ENCODE measurements at places on chromosomes 11 and 22.
A peak's percentile ranks its signal among the peaks of the same experiment; 100 is the strongest.

DNA sequence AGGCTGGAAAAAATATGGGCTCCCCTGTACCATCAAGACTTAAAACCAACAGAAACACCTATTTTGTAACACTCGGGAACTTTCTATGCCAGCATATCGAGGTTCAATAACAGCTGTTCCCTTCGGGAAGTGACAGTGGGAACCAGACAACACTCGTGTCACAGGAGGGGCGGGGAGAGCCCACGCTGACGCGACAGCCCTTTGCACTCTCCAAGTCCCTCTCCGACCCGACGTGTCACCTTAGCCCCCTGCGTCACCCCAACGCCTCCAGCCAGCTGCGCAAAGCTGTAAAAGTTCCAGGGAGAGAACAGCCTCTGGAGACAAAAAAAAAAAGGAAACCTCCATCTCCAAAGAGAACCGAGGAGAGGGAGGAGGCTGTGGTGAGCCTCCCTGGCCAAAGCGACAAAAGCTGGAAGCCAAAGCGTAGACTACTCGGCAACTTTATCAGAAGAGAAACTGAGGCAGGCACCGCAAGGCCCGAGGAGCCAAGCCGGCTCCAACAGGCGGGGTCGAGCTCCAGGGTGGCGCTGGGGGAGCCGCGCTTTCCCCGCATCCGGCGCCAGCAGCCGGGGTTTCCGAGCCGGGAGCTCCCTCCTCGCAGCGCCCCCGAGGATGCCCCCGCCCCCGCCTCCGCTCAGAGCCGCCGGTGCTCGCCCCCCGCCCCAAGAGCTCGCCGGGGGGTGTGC, 751 bp downstream of the ARFGAP3 start:
- DNase-seq: peak; percentile 17

DNA sequence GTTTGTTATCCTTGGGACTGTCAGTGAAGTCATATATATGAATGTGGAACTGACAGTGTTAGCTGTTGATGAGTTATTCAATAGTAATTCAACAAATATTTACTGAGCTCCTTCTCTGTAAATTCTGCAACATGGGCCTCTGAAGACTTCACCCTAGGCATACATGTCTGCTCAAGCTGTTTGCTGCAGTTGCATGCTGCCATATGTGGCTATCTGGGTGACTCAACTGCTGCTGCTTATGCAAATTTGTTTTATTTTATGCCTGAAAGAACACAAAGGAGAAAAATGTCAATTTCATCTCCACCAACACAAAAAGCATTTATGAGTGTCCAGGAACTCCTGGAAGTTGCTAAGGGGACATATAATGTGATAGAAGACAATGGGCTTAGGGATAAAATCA, 417.6 kb downstream of the AASDHPPT start:
- DNase-seq: no peak

- no peak for DNase-seq
These were observed 16.2 kb downstream of the PHRF1 start for GRCh38 chr11:592501-592900.

DNA sequence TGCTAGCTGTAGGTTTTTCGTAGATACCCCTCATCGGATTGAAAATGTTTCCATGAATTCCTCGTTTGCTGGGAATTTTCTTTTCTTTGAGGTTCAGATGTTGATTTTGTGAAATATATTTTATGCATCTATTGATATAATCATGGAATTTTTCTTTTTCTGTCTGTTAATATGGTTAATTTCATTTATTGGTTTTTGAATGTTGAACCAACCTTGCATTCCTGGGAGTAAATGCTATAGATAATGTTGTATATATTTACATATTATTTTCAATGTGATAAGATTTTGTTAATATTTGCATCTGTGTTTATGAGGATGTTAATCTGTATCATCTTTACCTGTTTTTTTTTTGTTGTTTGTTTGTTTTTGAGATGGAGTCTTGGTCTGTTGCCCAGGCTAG, 10.6 kb upstream of the NDUFA6 start:
- DNase-seq: no peak

DNA sequence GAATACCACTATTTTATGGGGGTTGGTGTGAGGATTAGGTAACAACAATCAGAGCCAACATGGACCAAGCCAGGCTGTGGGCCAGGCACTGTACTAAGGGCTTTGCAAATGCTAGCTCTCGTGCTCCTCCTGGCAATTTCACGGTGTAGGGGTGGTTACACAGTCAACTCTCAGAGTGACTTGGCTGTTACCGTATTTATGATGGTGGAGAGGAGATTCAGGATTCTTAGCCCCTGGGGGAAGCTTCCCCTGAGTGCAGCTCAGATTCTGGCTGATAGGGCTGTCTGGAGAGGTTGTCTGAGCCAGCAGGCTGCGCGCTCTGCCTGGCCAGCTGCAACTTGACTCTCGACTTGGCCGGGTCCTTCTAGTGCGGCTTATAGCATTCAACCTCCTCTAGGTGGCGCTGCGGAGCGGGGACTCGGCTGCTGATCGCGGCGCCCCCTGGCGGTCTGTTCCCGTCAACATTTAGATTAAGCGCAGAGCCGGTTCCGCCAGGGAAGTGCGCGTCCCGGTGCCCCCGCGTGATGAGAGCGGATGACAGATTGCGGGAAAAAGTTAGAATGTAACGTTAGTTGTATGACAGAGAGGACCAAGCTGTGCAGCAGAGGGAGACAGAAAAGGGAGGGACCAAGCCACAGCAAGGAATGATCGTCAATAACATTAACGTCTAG, 4.5 kb upstream of the NCF4 start:
- peak; percentile 88 for DNase-seq

DNA sequence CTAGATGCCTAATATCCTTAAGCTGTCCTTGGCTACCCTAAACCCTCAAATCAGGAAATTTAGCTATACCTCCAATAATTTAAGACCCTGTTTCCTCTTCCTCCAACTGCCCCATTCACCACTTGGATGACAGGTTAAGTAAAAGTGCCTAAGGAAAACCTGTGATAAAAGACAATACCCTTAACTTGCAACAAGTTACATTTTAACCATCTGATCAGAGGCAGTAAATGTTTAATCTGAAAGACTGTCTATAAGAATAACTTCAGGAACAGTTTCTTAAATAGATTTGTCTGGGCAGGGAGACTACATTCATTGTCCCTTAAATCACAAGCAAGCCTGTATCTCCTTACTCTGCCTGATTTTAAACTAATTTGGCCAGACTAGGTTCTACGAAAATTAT, 129.1 kb downstream of the APOL5 start:
- DNase-seq: no peak

DNA sequence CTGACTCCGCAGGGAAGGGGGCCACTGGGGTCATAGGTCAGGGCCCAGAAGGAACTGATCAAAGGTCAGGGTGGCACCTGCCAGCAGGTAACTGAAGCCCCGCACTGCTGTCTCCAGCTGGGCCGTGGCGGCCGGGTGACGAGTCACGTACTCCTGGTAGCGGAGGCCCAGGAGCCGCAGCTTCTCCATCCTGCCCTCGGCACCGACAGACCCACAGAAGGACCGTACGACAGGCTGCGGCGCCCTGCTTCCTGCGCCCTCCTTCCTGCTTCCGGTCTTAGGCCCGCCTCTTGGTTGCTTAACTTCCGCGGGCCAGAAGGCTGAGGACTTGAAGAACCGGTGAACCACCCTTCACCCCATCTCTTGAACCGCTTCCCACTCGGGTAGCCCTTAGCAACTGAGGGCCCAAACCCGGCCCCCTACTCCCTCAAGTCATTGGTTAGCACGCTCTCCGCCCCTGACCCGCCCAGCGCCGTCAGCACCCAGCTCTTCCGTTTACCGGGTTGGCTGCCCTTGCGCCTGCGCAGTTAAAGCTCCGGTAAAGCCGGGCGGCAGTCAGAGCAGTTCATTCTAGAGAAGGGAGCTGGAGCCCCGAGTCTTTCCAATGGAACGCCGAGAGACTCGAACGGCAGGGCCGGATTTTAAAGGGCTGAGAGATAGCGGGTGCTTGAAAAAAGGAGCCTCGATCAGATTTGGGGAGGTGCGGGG, at the start of gene PEX16:
PEX16 (minus strand) TSS at position 255 of the 708 bp plus-strand sequence; CDS start at position 189, 66 bp downstream.
- DNase-seq: peak; percentile 85

Measured in CMK (cell line).